ENCODE measurements at places on chromosomes 1 and 21. TPM values are rescaled to one million over a fixed set of nuclear protein-coding genes. Genes with fewer than 3 reads are reported as not detected.

The PRDM2 gene
- total RNA-seq = 193 TPM

The DTL gene
- 4.0 TPM for total RNA-seq

The RSPH1 gene
- 0.16 TPM for total RNA-seq

The DMBX1 gene
- not detected for total RNA-seq

- H3K36me3 ChIP-seq = no peaks in the 10 kb centered on the region
- no peak overlapping the region for H3K27ac ChIP-seq
- no peaks in the 10 kb centered on the region for H3K4me1 ChIP-seq
- no peaks in the 10 kb centered on the region for H3K27me3 ChIP-seq
- no peak for DNase-seq
These were observed 218.8 kb upstream of the CAMK1G start for GRCh38 chr1:209364716-209365115.

DNA sequence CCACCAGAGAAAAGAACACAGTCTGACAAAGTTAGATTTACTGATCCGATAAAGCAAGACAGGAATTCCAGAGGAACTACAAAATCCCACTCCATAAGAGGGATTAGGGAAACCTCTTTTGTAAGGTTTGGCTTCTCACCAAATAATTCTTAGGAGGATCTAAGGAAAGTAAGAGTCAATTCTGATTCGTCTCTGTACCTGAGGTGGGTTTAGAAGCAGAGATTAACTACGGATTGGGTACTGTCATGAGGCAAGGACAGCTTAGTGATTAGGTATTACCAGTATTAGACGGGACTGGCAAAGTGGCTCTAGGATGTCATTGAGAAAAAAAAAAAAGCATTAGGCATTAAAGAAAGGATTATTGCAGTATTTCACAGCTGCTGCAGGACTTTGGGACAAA, 371.7 kb upstream of the BRINP3 start:
- DNase-seq = no peak
- H3K4me1 ChIP-seq = no peaks in the 10 kb centered on the region
- H3K4me3 ChIP-seq = no peak overlapping the region
- no peaks in the 10 kb centered on the region for H3K27me3 ChIP-seq
- no peaks in the 10 kb centered on the region for H3K36me3 ChIP-seq

DNA sequence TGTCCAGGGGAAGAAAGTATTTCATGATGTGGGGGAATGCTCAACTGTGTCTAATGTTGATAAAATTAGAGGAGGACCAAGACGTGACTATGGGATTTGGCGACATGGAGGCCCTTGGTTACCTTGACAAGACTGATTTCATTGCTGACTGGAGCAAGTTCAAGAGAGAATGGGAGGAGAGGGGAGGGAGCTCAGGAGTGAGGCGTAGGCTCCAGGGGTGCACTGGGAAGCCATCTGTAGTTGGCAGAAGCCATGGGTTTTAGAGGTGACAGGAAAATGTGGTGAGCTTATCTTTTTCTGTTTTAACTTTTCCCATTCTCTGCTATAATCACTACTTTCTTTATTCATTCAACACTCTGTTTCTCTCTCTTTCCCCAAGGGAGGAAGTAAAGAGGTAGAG, 15.8 kb downstream of the UBE4B start:
- H3K4me1 ChIP-seq = no peaks in the 10 kb centered on the region
- H3K4me3 ChIP-seq = no peak overlapping the region
- peaks cover 14% of the 10 kb centered on the region for H3K36me3 ChIP-seq
- DNase-seq = no peak
- no peaks in the 10 kb centered on the region for H3K27me3 ChIP-seq

DNA sequence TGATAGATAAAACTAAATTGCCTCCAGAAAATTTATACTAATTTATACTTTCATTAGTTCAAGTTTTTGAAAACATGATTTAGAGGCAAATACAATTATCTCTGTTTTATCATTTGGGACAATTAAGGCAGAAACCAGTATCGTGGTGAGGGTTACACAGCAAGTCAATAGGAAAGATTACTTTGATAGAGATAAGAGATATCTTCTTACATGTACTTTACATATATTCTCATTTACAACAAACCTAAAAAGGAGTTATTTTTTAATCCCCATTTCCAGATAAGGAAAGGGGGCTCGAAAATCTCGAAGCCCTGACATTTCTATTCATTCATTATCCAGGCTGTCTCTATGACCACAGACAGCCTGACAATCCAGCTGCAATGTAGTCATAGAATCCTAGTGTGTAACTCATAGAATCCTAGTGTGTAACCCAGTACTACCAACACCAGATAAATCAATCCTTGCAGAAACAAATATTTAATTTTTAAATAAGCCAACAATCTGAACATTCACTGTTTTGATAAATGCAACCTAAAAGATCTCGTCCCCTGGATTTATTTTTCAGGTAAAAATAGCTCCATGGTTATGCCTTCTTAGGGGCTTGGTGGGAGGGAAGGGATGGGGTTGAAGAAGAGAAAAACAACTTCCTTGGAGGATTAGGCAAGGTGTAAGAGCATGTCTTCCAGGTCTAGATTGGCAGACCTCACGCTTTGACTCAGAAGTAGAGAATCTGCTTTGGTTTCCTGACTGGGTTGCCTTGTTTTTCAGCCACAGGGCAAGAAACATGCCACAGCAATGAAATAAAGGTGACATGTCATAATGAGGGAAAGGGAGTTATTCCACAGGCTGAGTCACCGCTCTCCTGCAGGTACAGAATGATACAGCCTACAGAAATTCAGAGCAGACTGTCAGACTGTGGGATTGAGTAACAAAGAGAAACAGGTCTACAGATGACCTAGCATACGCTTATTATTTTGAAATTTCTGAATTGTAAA, 45.6 kb downstream of the IRF2BP2 start:
- DNase-seq = no peak
- H3K27me3 ChIP-seq = no peaks in the 10 kb centered on the region
- no peaks in the 10 kb centered on the region for H3K4me1 ChIP-seq
- no peak overlapping the region for H3K4me3 ChIP-seq
- no peaks in the 10 kb centered on the region for H3K36me3 ChIP-seq
- H3K27ac ChIP-seq = no peak overlapping the region

- H3K36me3 ChIP-seq = no peaks in the 10 kb centered on the region
- H3K27me3 ChIP-seq = no peaks in the 10 kb centered on the region
- no peak overlapping the region for H3K4me3 ChIP-seq
These were observed 71.0 kb upstream of the NFASC start for GRCh38 chr1:204799630-204800029.

GRCh38 chr1:117930173-117930447, 571 bp downstream of the WDR3 start:
- H3K4me1 ChIP-seq = peaks cover 18% of the 10 kb centered on the region
- no peaks in the 10 kb centered on the region for H3K27me3 ChIP-seq
- H3K27ac ChIP-seq = peak overlapping the region; percentile 80
- peaks cover 7% of the 10 kb centered on the region for H3K36me3 ChIP-seq
- peak overlapping the region; percentile 74 for H3K4me3 ChIP-seq

- no peak overlapping the region for H3K27ac ChIP-seq
- no peak overlapping the region for H3K4me3 ChIP-seq
- peaks cover 7% of the 10 kb centered on the region for H3K27me3 ChIP-seq
- DNase-seq = no peak
- H3K36me3 ChIP-seq = no peaks in the 10 kb centered on the region
These were observed 58.1 kb upstream of the WNT4 start for GRCh38 chr1:22201023-22201422.

DNA sequence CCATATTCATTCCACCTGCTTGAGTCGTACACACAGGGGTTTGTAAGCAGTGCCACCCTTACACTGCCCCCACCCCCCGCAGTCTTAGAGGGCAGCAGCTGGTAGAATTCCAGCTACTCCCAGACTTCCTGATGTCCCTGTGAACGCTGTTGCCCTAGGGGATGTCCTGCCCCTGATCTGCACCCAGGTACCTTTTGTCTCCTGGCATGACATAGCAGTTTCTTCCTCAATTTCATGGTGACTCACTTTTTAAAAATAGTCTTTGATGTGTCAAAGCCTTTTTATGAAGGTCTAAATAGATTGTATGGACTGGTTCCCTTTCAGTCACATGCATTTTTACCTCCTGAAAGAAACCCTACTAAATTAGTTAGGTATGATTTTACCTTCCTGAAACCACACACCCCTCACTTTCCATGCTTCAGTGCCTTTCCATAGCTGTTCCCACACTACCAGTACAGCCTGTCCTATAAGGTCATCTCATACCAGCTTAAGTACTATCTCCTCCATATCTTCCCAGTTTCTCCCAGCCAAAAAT, 76.4 kb downstream of the ST3GAL3 start:
- H3K36me3 ChIP-seq = no peaks in the 10 kb centered on the region
- H3K27ac ChIP-seq = no peak overlapping the region
- no peaks in the 10 kb centered on the region for H3K4me1 ChIP-seq
- H3K27me3 ChIP-seq = no peaks in the 10 kb centered on the region
- DNase-seq = no peak

- peaks cover 10% of the 10 kb centered on the region for H3K4me1 ChIP-seq
- no peak for DNase-seq
- H3K36me3 ChIP-seq = no peaks in the 10 kb centered on the region
- H3K27ac ChIP-seq = no peak overlapping the region
- no peaks in the 10 kb centered on the region for H3K27me3 ChIP-seq
These were observed 218.5 kb downstream of the DISC1 start for GRCh38 chr1:231844986-231845502.

- H3K27ac ChIP-seq = no peak overlapping the region
- no peaks in the 10 kb centered on the region for H3K4me1 ChIP-seq
- no peaks in the 10 kb centered on the region for H3K36me3 ChIP-seq
- no peak for DNase-seq
- no peak overlapping the region for H3K4me3 ChIP-seq
- no peaks in the 10 kb centered on the region for H3K27me3 ChIP-seq
These were observed 23.0 kb downstream of the ADAMTS5 start for GRCh38 chr21:26943921-26944320.

GRCh38 chr1:152786077-152786476, at the start of gene LCE1E:
TSS of gene LCE1E (plus strand) at chr1:152786257. CDS start at chr1:152787300, 1,043 bp downstream.
- no peak within 1 kb of the TSS for H3K4me3 ChIP-seq
- H3K27me3 ChIP-seq = no peaks in the 10 kb centered on the region
- H3K36me3 ChIP-seq = no peaks in the 10 kb centered on the region
- no peaks in the 10 kb centered on the region for H3K4me1 ChIP-seq

DNA sequence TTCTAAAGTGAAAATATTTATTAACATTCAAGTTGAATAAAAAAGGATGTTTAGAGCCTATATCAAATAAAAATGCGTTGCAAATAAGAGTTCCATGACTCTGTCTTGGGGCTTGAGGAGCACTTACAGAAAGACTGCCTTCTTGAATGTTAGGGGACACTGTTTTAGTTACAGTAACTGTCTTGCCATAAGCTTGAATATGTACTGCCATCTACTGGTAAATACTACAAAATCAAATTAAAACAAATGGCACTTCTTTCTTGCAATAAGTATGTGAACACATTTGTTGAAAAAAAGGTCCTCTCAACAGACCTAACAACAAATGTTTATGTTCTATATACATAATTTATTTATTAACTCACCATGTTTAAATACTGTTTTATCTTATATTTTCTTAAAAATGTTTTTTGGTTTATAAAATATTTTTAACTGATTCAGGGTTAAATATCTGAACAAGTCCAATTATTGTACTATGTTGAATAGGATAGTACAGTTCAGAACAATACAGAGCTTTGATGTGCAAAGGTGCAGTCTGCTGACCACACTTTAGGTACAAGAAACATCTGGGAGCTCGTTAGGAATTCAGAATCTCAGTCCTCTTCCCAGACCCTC, 199.5 kb downstream of the LRRIQ3 start:
- peak; percentile 4 for DNase-seq
- no peaks in the 10 kb centered on the region for H3K36me3 ChIP-seq
- H3K27ac ChIP-seq = no peak overlapping the region

GRCh38 chr1:110384581-110385321, 6.1 kb downstream of the SLC16A4 start:
- H3K27ac ChIP-seq = peak overlapping the region; percentile 86
- no peaks in the 10 kb centered on the region for H3K27me3 ChIP-seq
- DNase-seq = no peak
- peaks cover 12% of the 10 kb centered on the region for H3K4me1 ChIP-seq
- peak overlapping the region; percentile 13 for H3K4me3 ChIP-seq

DNA sequence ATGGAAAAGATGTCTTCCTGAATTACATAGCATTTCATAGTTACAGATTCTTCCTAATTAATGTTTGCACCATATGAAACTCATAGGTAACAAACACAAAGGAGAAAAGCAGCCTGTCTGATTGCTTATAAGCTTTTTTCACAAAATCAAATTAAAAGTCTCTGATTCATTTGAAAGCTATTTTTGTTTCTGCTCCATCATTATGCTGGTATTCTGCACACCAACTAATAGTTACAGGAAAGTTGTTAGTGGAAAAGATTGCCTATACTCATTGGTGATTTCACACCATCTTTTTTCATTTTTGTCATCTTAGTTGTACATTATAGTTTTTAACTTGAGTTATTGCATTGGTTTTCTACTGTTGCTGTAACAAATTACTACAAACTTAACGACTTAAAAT, 70.0 kb downstream of the PRKAA2 start:
- H3K27me3 ChIP-seq = peaks cover 3% of the 10 kb centered on the region
- H3K27ac ChIP-seq = no peak overlapping the region
- no peaks in the 10 kb centered on the region for H3K4me1 ChIP-seq
- no peak overlapping the region for H3K4me3 ChIP-seq

DNA sequence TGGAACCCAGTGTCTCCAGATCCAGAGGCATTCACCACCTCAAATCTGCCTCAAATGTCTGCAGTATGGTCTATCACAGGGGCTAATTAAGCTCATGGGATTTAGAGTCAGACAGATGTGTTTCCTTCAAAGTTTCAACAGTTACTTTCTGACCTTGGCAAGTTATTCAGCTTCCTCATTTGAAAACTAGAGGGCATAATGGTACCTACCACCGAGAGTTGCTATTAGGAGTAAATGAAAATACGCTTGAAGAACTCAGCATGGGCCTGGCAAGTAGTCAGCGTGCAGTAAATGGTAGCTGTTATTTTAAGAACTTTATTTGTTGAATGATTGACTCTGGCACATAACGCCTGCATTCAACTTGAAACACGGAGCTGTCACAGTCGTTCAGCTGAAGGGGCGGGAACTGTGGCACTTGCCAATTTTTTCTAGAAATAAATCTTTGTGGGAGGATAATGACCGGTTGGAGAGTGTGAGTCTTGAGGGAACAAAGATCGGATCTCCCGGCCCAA, 1.2 kb upstream of the CAP1 start:
- no peak for DNase-seq
- H3K36me3 ChIP-seq = peaks cover 9% of the 10 kb centered on the region
- H3K4me3 ChIP-seq = peak overlapping the region; percentile 99
- no peaks in the 10 kb centered on the region for H3K27me3 ChIP-seq
- peaks cover 73% of the 10 kb centered on the region for H3K4me1 ChIP-seq
- peak overlapping the region; percentile 98 for H3K27ac ChIP-seq

DNA sequence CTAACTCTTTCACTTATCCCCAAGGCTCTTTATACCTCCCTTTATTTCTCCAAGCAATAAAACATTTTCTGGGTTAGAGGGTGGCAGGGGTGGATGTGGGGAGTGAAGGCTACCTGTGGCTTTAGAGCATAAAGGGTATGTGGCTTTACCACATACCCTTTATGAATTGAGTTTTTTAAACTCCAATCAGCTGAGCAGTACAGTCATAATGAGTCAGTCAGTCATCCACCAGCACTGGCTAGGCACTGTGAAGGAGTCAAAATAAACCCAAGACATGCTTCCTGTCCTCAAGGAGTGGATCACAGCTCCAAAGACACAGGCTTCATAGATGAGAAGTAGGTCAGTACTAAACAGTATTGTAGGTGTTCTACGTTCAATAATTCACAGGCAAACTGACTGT, 2.6 kb upstream of the TDRD10 start:
- H3K4me3 ChIP-seq = no peak overlapping the region
- no peak for DNase-seq
- H3K4me1 ChIP-seq = peaks cover 19% of the 10 kb centered on the region
- H3K36me3 ChIP-seq = no peaks in the 10 kb centered on the region
